T47D (cell line): ENCODE measurements at places on chromosomes 13 and 19.

DNA sequence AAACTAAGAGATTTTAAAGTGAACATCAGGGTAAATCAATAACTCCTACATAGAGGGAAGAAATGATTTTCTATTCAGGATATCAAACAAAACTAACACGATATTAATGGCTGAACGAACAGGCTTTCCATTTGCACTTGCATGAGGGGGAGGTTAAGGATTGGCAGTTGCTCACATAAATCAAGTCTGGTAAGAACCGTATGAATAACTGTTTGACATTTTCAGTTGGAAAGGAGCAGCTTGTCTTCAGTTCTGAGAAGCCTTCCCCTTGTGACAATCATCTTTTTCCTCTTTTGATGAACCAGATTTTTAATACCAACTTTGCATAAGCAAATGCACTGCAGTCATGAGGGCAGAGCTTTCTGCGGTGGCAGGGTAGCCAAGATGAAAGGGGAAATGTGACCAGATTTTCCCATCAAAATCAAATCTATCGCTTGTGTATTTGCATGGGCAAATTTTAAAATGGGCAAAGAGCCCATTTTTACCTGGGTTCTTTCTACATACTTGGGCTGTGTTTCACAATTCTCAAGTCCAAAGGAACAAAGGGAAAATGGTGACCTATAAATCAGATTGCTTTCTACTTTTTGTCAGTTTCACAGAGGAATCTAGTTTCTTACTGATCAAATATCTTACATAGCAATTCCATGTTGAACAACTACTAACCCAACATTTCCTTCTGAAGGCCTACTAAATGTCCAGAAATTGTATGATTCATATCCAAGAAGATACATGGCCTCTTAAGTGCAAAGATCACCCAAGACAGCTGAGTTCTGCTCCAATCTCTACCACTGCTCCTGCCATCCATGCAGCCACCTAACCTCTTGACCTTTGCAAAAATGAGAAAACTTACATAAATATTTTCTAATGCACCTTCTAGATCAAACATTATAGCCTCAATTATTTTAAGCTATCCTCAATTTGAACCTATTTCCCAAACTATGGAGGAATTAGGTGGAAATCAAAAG lies 249.6 kb downstream of the OXGR1 start:
- DNase-seq, result no peak

DNA sequence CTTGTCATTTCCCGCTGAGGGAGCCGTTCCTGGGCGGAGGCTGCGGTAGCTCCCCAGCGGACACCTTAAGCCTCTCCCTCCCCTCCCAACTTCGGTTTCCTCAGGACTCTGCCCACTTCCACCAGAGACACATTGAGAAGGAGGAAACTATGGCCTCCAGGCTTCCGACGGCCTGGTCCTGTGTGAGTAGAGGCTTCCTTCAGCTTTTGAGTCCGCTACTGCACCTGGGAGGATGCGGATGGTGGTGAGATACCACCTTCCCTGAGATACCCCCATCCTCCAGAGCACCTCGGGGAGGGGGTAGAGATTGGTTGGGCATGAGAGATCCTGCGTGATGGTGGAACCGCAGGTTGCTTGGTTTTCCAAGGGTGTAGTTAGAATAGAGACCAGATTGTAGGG lies 955 bp downstream of the ZNF274 start:
- DNase-seq, result no peak

DNA sequence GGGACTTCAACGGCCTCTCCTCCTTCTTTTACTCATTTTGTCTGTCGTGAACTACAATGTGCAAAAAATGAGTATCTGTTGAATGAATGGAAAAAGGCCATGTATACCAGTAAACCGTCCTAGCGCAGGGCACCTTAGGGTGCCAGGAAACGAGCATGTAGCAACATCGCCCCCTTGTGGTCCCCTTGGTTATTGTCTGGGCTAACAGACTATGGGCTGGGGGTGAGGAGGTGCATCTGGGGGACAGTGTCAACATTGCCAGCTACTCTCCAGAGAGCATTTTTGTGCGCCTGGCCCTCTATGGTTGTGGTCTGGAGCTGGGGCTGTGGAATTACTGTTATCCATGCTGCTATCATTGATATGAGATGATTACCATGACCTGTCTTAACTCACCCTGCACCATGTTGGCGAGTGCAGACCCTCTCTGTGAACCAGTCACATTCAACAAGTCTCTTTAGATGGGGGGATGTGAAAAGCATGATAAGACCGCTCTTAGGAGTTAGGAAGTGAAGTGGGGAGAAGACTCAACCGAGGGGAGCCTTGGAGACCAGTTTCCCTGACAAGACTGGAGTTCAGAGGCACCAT lies 22.8 kb upstream of the SIGLEC11 start:
- no peak for DNase-seq

- DNase-seq, result no peak
These were observed 14.6 kb downstream of the FRY start for GRCh38 chr13:32045982-32046785.

- no peak for DNase-seq
These were observed 16.3 kb downstream of the ZNF823 start for GRCh38 chr19:11722414-11722813.

DNA sequence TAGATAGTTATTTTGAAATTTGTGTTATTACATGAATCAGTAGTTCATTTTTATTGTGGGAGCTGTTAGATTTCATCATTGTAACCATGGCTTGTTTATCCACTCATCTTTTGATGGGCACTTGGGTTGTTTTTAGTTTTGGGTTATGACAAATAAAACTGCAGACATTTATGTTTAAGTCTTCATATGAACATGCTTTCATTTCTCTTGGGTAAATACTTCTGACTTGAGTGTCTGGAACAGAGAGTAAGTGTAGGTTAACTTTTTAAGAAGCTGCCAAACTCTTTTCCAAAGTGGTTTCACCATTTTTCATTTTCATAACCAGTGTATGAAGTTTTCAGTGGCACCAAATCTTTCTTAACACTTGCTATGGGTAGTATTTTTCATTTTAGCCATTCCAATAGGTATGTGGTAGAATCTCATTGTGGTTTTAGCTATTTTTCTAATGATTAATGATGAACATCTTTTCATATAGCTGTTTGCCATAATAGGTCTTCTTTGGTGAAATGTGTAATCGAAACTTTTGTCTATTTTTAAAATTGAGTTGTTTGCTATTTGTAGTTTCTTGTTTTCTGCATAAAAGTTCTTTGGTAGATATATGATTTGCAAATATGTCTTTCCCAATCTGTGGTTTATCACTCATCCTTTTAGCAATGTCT lies 17.9 kb downstream of the SLAIN1 start:
- no peak for DNase-seq

- no peak for DNase-seq
These were observed 5.6 kb downstream of the SIGLEC7 start for GRCh38 chr19:51147663-51148062.

GRCh38 chr13:84646957-84647356 lies 764.7 kb upstream of the SLITRK1 start:
- no peak for DNase-seq

GRCh38 chr19:58091251-58091995 lies 6.6 kb downstream of the ZSCAN18 start:
- DNase-seq, result no peak

DNA sequence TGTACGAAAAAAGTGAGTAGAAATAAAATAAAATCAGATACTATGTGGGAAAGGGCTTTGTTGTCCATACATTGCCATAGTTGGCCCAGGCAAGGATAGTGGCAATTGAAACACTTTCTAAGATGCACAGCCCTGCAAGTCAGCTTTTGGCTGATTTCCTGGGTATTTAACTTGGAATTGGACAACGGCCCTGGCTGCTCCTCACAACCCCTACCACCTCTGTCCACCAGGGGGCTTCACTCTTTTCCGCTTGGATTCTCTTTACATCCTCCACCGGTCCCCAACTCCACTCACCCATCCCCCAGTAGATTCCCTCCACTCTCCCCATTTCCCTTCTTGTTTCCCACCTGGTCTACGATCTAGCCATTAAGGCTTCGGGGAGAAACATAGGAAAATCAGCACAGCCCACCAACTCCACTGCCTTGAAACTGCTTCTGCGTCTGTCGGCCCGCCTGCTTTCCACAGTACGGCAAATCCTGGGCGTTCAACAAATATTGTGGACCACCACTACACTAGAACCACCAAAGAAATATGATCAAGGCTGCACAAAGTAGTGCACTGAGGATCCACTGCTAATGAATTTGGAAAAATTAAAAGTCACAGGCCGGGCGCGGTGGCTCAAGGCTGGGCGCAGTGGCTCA lies 48.6 kb upstream of the GTF3A start:
- DNase-seq, result no peak

DNA sequence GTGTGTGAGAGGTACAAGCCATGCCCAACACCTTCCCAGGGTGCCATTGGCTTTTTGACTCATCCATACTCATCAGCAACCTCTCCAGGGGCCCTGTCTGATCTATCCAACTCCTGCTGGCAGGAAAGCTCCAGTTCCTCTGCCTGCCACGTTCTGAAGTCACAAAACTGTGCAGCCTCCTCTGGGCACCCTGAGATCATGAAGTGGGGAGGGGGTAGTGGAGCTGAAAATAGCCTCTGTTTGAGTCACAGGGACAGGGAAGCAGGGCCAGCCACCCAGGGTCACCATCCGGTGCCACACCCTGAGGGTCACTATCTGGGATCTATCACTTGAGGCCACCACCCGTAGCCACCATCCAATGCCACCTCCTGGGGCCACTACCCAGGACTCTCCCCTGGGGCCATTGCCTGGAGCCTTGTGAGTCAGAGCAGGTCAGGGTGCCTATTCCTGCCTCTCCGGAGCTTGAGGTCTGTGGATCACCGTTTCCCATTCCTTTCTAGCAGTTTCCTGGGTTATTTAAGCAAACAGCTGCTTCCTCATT lies 172.1 kb downstream of the NUFIP1 start:
- DNase-seq, result no peak
